ENCODE measurements at places on chromosomes 1 and 21. TPM values are rescaled to one million over a fixed set of nuclear protein-coding genes. Genes with fewer than 3 reads are reported as not detected.

DNA sequence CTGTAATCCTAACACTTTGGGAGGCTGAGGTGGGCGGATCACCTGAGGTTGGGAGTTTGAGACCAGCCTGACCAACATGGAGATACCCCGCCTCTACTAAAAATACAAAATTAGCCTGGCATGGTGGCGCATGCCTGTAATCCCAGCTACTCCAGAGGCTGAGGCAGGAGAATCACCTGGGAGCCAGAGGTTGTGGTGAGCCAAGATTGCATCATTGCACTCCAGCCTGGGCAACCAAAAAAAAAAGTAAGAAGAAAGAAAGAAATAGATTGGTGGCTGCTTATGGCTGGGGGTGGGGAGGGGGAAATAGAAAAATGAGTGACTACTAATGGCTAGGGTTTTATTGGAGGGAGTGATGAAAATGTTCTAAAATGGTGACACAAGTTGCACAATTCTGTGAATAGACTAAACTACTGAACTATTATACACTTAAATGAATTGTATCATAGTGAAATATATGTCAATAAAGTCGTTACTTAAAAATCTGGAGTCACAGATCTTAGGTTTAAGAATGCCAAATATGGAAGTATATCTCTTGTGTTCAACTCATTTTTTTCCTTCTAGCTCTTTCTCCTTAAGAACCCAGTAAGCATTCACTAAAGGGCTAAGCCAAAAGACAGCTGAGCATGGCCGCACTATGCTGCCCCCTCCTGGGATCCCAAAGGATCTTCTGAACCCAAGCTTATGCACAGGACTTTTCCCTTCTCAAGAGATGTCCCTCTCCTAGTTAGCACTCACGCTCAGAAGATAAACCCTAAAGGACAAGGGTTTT is 3.2 kb upstream of the NPL start:
- DNase-seq: peak; percentile 46

DNA sequence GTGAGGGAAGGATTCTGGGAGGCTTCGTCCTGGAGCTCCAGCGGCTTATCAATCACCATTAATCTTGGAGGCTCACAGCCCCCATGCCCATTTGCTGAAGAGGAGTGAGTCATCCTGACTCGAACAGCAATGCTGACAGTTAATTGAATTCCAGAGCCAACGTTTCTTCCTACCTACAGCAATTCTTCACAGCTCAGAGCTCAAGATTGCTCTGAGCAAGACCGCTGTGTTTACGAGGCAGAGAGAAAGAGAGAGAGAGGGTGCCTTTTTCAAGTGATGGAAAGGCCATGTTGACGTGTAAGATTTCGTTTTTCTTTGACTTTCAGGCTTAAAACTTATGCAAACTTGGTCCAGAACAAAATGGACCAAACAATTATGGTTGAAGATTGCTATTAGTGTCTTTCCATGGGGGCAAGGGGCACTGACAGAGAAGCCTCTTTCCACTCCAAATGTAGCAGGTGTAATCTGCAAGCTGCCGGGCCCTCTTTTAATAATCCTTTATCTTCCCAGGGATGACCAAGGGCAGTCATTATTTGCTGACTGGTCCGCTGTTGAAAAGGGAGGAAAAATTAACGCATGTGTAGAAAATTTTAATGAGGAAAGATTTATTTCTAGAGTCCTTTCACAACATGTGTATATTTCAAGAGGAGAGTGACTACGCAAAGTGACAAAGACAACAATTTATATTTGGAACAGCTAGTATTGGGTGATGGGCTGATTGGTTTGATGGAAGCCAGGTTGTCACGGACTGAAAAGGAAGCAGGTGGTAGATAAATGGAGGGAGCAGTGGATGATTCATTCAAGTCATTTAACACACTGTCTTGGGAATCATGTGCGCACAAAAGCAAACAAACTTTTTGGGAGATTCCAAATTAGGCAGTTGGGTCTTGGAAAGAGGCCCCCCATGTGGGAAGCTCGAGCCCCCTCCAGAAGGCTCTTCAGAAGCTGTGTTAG is 136.1 kb upstream of the IRF2BP2 start:
- no peak for DNase-seq

DNA sequence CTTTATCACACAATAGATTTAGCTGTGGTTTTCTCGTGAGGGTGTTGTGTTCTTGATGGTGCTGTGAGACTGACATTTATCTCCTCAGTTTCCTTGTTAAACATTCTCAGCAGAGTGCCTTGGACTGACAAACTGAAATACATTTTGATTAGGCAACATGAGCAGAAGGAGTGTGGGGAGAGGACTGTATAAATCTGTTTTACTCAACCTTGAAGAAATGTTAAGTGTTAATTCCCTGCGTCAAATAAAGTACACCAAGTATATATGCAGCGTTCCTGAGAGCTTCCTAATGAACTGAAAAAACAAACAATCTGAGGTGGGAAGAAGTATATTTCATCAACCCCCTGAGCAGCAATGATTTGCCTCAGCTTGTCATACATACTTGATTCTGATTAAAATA is 540.3 kb upstream of the B3GALT2 start:
- DNase-seq: no peak

The ECM1 gene
- polyA plus RNA-seq: 2.7 TPM

The GJA9 gene
- not detected for polyA plus RNA-seq
